ENCODE measurements at places on chromosomes 3 and 15. TPM values are rescaled to one million over a fixed set of nuclear protein-coding genes. Genes with fewer than 3 reads are reported as not detected.

GRCh38 chr15:49462232-49462844, 39.3 kb downstream of the FGF7 start:
- DNase-seq, result no peak

DNA sequence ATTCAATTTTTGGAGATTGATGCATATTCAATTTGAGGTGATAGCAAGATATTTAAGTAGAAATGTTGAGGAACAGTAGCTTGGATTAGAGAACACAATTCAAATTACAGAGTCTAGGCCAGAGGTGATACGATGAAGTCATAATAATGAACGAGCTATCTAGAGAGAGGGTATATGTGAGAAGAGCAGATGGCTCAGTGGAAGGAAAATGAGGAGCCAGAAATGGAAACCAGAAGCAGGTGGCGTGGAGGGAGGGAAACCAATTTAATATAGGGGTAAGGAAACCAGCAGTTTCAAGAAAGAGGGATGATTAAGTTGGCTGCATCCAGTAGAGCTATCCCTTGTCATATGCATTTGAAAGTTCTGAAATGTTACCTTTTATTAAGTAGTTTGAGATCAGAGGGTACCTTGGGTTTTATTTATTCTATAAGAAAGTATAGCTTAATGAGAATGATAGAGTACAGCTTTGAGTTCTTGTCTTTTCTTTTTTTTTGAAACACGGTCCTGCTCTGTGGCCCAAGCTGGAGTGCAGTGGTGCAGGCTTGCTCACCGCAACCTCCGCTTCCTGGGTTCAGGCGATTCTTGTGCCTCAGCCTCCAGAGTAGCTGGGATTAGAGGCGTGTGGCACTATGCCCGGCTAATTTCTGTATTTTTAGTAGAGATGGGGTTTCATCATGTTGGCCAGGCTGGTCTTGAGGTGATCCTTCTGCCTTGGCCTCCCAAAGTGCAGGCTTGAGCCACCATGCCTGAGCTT, 22.1 kb downstream of the NCK1 start:
- DNase-seq, result no peak

DNA sequence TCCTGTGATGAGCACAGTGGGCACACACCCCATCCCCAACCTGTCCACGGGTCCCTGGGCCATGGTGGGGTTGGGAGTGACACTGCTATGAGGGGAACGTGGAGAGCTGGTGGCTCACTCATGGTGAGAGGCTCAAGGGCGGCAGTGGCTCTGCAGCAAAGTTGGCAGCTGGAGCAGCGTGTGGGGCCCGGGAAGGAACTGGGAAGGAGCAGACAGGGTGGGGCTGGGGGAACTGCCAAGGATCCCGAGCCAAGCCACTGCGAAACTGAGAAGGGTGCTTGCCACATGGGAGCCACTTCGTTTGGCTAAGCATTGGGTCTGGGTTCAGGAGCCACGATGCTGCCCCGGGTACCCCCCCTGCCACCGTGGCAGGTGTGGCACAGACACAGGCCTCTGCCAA, 80.1 kb downstream of the SNRK start:
- no peak for DNase-seq

GRCh38 chr3:64612916-64613526, 74.8 kb downstream of the ADAMTS9 start:
- DNase-seq, result peak; percentile 16

DNA sequence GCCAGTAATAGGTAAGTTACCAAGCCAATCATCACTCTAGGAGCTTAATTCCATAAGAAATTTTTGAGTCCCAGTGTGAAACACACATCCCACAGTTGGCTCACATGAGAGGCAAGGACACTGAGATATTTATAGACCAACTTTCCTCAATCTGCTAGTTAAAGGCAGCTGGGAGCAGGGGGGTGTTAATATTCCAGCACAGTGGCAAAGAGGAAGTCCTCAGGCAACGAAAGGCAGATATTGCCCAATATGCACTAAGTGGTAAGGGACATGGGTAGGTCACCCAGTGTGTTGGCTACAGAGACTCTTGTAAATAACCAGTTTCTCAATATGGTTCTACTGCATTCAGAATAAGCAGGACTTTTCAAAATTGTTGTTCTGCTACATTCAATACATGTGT, 61.0 kb downstream of the TOP2B start:
- no peak for DNase-seq

GRCh38 chr3:66938338-66938963, 59.7 kb upstream of the KBTBD8 start:
- DNase-seq, result no peak

The PLA2G4D gene
- total RNA-seq, result not detected

- DNase-seq, result no peak
Observed at GRCh38 chr3:183027276-183027675, 46.9 kb upstream of the DCUN1D1 start.

The POLG gene
- total RNA-seq, result 55.4 TPM

DNA sequence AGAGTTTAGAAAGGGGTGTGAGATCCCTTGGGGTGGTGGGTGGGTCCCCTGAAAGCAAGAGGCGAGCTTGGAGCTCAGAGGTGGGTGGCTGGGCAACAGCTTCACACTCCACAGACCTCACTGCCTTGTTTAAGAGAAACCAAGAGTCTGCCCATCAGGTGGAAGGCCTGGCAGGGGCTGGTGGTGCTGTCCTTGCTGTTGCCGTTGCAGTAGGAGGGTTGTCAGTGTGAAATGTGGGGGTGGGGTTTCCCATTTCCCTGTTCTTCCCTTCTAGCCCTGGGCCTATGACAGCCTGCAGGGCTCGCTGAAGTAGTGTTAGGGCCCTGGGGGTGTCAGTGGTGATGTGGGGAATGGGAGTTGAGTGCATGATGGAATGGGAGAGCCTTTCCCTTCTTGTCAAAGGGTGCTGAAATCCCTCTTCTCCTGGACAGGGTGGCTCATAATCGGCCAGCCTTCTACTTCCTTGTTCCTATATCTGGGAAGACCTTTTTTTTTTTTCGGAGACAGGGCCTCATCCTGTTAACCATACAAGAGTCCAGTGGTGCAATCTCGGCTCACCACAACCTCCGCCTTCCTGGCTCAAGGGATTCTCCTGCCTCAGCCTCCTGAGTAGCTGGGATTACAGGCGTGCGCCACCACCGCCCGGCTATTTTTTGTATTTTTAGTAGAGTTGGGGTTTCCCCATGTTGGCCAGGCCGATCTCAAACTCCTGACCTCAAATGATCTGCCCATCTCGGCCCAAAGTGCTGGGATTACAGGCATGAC, 4.3 kb downstream of the PLEKHO2 start:
- DNase-seq, result no peak

The PTH1R gene
- 0.29 TPM for total RNA-seq

- no peak for DNase-seq
Observed at GRCh38 chr3:180062771-180063170, 26.0 kb upstream of the PEX5L start.

The GOLGA6L4 gene
- total RNA-seq, result 14.6 TPM

- no peak for DNase-seq
Observed at GRCh38 chr3:140205598-140205997, 270.6 kb downstream of the CLSTN2 start.

The TOP2B gene
- total RNA-seq, result 250 TPM

- DNase-seq, result no peak
Observed at GRCh38 chr15:67783303-67783702, 42.0 kb upstream of the SKOR1 start.

The DUOXA1 gene
- total RNA-seq, result not detected

DNA sequence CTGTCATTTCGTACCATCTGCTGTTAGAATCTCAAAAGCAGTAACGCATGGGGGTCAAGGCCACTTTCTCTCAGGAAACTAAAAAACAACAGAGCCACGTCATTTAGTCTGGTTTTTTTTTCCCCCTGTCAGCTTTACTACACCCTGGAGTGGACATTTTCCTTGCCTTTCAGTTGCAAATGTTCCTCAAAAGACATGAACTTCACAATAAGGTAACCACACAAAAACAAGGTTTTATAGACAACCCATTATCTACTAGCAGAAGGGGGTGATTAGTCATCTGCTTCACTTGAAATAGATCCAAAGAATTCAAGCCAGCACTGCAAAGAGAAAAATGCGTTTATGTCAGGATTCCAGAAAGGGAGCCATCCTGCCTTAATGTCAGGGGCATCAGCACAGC, 171.8 kb upstream of the CDIN1 start:
- no peak for DNase-seq

The ROBO2 gene
- total RNA-seq, result 330 TPM

DNA sequence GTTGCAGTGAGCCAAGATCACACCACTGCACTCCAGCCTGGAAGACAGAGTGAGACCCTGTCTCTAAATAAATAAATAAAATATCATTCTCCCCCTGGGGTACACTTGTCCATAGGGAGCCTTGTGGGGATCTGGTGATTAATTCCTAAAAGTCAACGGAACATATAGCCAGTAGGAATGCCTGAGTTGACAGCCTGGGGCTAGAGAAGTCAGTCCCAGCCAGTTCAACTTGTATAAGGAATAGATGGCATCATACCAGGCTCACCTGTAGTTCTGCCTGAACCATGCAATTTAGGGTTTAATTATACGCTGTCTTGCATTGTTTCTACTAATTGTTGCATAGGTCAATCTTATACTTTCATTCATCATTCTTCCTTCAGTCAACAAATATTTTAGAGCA, 5.9 kb upstream of the BOC start:
- DNase-seq, result no peak

All from glutamatergic neuron (in vitro differentiated cells).